ENCODE measurements at places on chromosomes 2 and 18.

GRCh38 chr2:176106581-176107539 is at the start of gene HOXD11:
Gene HOXD11 (plus strand): TSS chr2:176107280. CDS start chr2:176107356, 76 bp downstream.
- no peak for DNase-seq

DNA sequence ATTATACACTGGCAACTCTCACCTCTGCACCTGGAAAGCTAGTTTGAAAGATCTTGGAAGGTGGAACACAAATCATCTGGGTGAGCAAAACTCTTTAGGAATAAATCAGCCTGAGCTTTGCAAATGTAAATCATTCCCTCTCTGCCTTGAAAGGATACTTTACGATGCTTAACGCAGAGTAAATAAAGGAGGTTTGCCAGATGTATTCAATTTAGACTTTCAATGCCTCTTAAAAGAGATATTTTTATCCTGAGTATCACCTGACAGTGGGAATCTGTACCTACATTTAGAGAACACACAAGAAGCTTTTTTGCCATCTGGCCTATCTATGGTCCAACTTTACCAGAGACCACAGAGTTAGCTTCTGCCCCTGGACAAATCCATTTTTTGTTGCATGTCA is 983.2 kb upstream of the CDH2 start:
- DNase-seq = no peak

DNA sequence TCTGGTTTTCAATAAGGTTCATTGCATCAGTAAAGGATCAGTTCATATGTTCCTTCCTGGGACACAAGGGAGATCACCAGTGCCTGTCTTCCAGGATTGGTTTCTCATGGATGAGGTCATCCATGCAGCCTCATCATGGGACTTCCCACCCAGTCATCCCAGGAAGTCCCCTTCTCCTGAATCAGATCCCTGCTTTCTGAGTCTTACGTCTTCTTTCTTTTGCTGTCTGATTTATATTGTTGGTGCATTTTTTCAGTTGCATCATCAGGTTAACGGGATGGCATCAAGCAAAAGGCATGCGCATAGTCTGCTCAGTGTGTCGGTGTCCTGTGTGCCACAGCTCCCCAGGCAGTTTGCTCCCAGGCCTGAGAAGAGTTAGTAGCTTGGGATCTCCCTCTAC is 105.9 kb downstream of the SOX11 start:
- DNase-seq = no peak

DNA sequence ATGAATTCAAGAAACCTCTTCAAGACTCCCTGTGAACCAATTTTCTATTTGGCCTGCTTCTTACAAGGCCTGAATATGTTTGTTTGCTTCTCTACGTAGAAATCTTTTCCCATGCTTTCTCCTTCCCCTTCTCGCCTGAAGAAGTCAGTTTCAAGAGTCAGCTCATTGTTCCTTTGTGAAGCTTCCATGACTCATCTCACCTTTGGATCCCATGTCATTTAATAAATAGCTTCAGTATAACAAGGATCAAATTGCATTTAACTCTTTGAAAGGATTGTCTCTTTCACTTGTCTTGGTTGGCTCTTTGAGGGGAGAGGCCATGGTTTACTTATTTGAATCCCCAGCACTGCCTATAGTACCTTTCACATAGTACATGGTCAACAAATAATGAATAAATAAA is 28.4 kb downstream of the CPS1 start:
- DNase-seq = no peak

- no peak for DNase-seq
These were observed 185.9 kb upstream of the CCDC150 start for GRCh38 chr2:196453613-196454047.

DNA sequence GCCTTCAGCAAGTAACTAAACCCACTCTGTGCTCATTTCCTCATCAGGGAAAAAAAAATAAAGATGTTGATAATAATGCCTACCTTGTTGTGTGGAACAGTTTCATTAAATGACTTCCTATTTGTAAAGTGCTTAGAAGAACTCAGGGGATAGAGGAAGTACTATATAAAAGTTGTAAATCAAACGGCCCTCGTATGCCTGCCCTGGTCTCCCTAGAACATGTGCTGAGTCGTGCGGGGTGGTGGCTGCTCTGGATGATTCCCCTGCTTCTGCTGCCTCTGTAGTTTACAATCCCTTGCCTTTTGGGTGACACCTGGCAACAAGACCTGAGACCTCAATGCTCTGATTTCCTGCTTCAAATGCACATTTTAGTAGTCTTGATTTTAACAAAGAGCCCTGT is 170.0 kb downstream of the CERS6 start:
- DNase-seq = no peak

DNA sequence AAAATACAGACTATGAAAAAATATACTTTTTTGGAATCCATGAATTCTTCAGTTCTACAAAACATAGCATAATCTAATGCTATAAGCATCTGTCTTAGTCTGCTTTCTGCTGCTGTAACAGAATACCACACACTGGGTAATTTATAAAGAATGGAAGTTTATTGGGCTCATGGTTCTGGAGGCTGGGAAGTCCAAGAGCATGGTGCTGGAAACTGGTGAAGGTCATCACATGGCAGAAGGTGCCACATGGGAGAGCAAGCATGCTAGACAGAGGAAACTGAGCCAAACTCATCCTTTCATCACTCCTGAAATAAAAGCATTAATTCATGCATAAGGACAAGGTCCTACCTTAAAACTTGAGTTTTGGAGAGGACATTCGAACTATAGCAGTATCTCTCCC is 26.6 kb upstream of the NOSTRIN start:
- no peak for DNase-seq

All from dorsolateral prefrontal cortex (tissue), 122 donors.